ENCODE measurements at places on chromosomes 11 and 22. TPM values are rescaled to one million over a fixed set of nuclear protein-coding genes. Genes with fewer than 3 reads are reported as not detected.

DNA sequence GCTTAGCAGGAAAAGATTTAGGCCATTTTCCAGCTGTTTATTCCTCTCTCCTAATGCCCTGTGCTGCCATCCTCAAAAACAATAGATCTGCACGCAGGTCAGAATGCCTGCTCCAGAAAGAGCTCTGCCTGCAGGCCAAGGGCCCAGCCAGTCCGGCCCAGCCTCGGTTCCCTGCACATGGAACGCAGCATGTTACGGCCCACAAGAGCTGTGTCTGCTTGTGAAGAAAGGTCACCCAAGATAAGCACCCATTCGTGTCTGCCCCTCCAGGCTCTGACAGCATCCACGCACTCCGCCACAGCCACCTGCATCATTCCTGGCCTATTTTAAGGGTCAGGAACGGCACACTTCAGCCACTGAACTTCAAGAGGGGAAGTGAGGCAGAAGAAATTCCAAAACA, 152.2 kb downstream of the SPATA19 start:
- no peak overlapping the region for H3K27ac ChIP-seq
- H3K4me3 ChIP-seq: no peak overlapping the region

DNA sequence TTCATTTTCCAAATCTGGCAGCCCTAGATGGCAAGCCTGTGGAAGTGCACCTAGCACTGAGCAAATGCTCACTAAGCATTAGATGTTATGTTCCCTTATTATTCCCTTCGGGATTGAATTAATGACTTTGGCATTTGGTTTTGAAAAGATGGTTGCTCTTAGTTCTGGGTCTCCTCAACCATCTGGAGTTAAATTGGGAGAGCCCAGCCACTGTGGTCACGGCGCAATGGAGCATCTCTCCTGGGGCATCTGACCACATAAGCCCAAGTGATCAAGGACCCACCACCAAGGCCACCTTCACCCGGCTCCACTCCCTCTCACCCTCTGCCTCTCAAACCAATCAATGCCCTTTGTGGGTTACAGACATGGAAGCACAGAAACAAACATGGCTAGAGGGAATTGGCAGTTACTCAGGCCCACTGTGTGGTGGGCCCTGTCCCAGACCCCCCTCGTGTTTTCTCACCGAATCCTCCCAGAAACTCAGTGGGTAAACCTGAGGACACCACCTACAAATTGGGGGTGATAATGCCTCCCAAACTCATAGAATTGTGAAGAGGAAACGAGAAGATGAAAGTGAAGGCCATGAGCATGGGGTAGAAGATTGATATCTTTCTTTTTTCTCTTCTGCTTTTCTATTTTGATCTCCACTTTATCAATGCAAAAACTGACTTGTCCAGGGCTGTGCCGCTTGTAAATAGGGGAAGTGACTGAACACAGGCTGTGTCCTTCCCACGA, 52.2 kb downstream of the IRAG1 start:
- no peak overlapping the region for H3K27ac ChIP-seq
- H3K36me3 ChIP-seq: no peaks in the 10 kb centered on the region
- no peaks in the 10 kb centered on the region for H3K4me1 ChIP-seq

GRCh38 chr11:845872-846495, 3.3 kb downstream of the TSPAN4 start:
- H3K36me3 ChIP-seq: no peaks in the 10 kb centered on the region
- H3K27me3 ChIP-seq: no peaks in the 10 kb centered on the region
- peaks cover 33% of the 10 kb centered on the region for H3K4me1 ChIP-seq
- peak overlapping the region; percentile 83 for H3K27ac ChIP-seq
- no peak overlapping the region for H3K4me3 ChIP-seq
- DNase-seq: peak; percentile 46

DNA sequence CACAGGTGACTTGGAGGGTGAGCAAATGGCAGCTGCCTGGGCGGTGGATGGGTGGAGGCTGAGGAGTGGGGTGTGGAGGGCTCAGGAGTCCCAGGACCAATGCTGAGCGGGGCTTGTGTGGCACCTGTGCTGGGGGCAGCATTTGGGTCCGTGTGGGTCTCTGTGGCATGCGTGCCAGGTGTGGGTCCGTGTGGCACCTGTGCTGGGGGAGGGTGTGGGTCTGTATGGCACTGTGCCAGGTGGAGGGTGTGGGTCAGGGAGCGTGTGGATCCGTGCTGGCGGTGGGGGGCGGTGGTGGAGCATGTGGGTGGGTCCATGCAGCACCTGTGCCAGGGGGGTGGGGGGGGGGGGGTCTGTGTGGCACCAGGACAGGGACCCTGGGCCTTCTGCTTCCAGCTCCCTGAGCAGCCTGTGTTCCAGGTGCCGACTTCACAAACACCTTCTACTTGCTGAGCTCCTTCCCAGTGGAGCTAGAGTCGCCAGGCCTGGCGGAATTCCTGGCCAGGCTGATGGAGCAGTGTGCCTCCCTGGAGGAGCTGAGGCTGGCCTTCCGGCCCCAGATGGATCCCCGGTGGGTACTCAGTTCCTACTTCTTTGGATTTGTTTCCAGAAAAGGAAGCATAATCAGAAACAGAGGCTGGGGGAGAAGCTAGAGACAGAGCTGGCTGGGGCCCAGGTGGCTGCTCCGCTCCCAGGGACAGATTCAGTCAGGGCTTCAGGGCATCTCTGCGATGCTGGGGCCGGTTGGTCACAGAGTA, 14.7 kb downstream of the SELENOO start:
- no peaks in the 10 kb centered on the region for H3K27me3 ChIP-seq
- peaks cover 26% of the 10 kb centered on the region for H3K36me3 ChIP-seq
- no peaks in the 10 kb centered on the region for H3K4me1 ChIP-seq
- no peak overlapping the region for H3K4me3 ChIP-seq
- H3K27ac ChIP-seq: no peak overlapping the region
- DNase-seq: no peak

- DNase-seq: no peak
- peaks cover 6% of the 10 kb centered on the region for H3K4me1 ChIP-seq
- H3K4me3 ChIP-seq: no peak overlapping the region
- H3K27me3 ChIP-seq: no peaks in the 10 kb centered on the region
Observed at GRCh38 chr11:1283091-1283511, 26.3 kb downstream of the TOLLIP start.

POU2AF2 gene
- not detected for total RNA-seq

DNA sequence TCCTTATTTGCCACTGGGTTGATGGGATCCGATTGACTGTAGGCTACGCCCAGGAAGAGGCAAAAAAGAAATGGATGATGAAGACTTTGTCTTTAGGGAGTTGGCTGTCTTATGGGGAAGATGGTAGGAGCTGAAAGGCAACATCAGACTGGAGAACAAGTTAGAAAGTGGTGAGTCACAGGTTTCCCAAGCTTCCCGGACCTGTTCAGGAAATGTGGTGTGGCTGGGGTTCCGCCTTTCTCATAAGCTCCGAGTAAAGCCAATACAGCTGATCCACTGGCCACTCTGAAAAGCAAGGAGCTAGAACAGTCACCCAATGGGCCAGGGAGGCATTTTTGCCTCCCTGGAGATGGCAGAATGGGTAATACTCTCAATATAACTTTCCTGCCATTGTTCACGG, 194.5 kb downstream of the SNX19 start:
- H3K4me3 ChIP-seq: no peak overlapping the region
- H3K36me3 ChIP-seq: no peaks in the 10 kb centered on the region
- H3K27ac ChIP-seq: no peak overlapping the region
- peak; percentile 70 for DNase-seq
- peaks cover 23% of the 10 kb centered on the region for H3K4me1 ChIP-seq

MISFA gene
- total RNA-seq: 3.6 TPM

CSKMT gene
- total RNA-seq: 28.4 TPM

DNA sequence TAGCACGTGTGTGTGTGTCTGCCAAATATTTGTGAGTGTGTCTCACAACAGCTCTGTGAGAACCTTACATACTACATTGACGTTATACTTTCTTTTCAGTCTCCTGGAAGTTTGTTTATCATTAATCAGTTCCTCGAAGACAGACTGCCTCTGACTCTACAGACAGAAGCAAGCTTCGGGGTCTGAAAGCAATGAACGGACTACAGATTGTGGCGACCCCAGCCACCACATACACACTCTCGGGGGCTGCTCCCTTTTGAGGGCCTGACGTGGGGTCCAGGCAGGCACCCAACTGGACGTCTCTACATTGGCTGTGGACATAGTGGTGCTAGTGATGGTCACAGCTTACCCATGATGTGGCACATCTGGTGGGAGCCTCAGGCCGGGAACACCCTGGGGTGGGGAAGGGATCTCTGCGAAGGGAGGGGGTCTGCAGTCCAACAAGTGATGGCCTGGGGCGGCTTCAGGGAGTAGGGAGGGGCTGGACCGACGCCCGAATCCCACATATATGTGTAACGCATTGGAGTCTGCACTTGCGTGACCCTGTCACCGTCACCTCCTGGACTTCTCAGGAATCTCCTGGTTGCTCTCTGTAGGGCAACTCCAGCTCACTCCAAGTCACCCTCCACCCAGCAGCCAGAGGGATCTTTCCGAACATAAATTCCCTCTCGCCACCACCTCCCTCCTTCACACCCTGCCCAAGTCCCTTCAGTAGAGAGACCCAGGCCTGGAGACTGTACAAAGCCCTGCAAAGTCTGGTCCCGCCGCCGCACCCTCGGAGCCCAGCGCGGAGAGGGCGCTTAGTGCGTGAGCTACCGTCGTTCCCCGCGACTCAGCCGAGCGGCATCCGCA, 30.4 kb upstream of the TRIM29 start:
- no peak overlapping the region for H3K27ac ChIP-seq
- peaks cover 7% of the 10 kb centered on the region for H3K4me1 ChIP-seq
- peaks cover 25% of the 10 kb centered on the region for H3K27me3 ChIP-seq
- no peaks in the 10 kb centered on the region for H3K36me3 ChIP-seq
- no peak overlapping the region for H3K4me3 ChIP-seq
- no peak for DNase-seq

GRM5 gene
- 0.11 TPM for total RNA-seq

DNA sequence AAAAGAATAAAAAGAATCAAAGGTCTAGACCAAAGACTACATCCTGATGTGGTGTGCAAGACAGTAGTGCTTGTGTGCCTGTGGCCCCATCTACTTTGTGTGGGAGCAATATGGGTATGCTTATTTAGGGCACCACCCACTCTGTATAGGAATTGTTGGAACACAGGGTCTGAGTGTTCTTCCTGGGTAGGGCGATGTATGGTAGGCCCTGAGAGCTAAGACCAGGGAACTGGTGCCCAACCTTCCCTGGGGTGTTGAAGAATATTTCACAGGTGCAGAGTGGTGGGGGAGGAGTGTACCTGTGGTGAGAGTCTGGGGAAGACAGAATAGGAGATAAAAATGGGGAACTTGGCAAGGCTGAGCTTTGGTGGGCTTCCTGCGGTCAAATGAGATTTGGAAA, 41.9 kb downstream of the MICAL2 start:
- no peak overlapping the region for H3K27ac ChIP-seq
- no peak overlapping the region for H3K4me3 ChIP-seq
- no peak for DNase-seq
- H3K36me3 ChIP-seq: peaks cover 5% of the 10 kb centered on the region

RPL27A gene
- total RNA-seq: 1,303 TPM

CNGA4 gene
- not detected for total RNA-seq

- H3K4me1 ChIP-seq: no peaks in the 10 kb centered on the region
- no peak for DNase-seq
- no peak overlapping the region for H3K27ac ChIP-seq
- no peak overlapping the region for H3K4me3 ChIP-seq
- H3K36me3 ChIP-seq: no peaks in the 10 kb centered on the region
Observed at GRCh38 chr11:134406264-134407185, 5.5 kb downstream of the B3GAT1 start.

- DNase-seq: no peak
- H3K4me3 ChIP-seq: no peak overlapping the region
- no peaks in the 10 kb centered on the region for H3K27me3 ChIP-seq
- peaks cover 10% of the 10 kb centered on the region for H3K4me1 ChIP-seq
Observed at GRCh38 chr11:44629732-44630345, 64.4 kb downstream of the CD82 start.

- peak; percentile 4 for DNase-seq
- no peak overlapping the region for H3K4me3 ChIP-seq
- H3K4me1 ChIP-seq: no peaks in the 10 kb centered on the region
- H3K27me3 ChIP-seq: no peaks in the 10 kb centered on the region
Observed at GRCh38 chr22:32880893-32881596, 79.5 kb downstream of the TIMP3 start.

SLC29A2 gene
- 4.8 TPM for total RNA-seq

- H3K36me3 ChIP-seq: no peaks in the 10 kb centered on the region
- peak; percentile 76 for DNase-seq
- H3K4me3 ChIP-seq: peak overlapping the region; percentile 78
- peaks cover 19% of the 10 kb centered on the region for H3K4me1 ChIP-seq
- no peak overlapping the region for H3K27ac ChIP-seq
Observed at GRCh38 chr11:46295312-46296058, 18.0 kb downstream of the CREB3L1 start.

DNA sequence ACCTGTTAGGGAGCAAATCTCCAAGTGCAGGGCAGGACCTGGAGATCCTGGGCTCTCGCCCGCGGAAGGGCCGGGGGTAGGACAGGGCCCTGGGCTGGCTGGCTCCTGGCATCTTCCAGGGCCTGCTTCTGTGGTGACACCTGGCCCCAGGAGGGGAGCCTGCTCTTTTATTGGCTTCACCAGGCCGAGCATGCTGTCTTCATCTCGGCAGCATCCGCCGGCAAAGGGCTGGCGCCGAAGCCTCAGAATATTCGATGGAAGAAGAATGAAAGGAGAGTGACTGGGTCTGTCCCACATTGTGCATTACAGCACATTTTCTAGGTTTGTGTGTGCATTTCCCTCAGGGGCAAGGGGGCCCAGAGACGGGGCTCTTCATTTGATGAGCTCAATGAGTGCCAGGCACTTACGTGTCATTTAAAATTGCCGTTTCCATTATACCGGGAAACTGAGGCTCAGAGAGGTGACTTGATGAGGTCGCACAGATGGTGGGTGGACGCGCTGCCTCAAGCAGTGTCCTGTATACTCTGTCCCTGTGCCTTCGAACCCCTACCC, 70.0 kb downstream of the RBX1 start:
- no peak for DNase-seq
- no peaks in the 10 kb centered on the region for H3K36me3 ChIP-seq
- H3K4me3 ChIP-seq: peak overlapping the region; percentile 59
- peaks cover 11% of the 10 kb centered on the region for H3K4me1 ChIP-seq
- H3K27ac ChIP-seq: no peak overlapping the region
- H3K27me3 ChIP-seq: no peaks in the 10 kb centered on the region

IGSF9B gene
- total RNA-seq: 0.15 TPM

GRCh38 chr11:36241497-36241896, 47.7 kb downstream of the COMMD9 start:
- no peaks in the 10 kb centered on the region for H3K4me1 ChIP-seq
- no peak overlapping the region for H3K27ac ChIP-seq
- no peak for DNase-seq
- no peak overlapping the region for H3K4me3 ChIP-seq
- H3K36me3 ChIP-seq: no peaks in the 10 kb centered on the region

APOA5 gene
- total RNA-seq: not detected

GRCh38 chr22:49880281-49880680, 26.6 kb downstream of the ZBED4 start:
- peak; percentile 86 for DNase-seq
- H3K36me3 ChIP-seq: no peaks in the 10 kb centered on the region
- H3K4me1 ChIP-seq: peaks cover 13% of the 10 kb centered on the region
- no peak overlapping the region for H3K4me3 ChIP-seq
- peak overlapping the region; percentile 81 for H3K27ac ChIP-seq

GRCh38 chr11:17651681-17652080, 67.7 kb upstream of the MYOD1 start:
- H3K27ac ChIP-seq: no peak overlapping the region
- DNase-seq: no peak
- H3K36me3 ChIP-seq: no peaks in the 10 kb centered on the region
- H3K4me1 ChIP-seq: peaks cover 15% of the 10 kb centered on the region
- H3K4me3 ChIP-seq: no peak overlapping the region

OR8D1 gene
- total RNA-seq: not detected

MMP7 gene
- total RNA-seq: not detected

Data from endothelial cell of umbilical vein (primary cell).